ENCODE measurements at places on chromosomes 16 and 17.

- DNase-seq: no peak
Measured at GRCh38 chr17:57294101-57294500, 37.8 kb downstream of the MSI2 start.

DNA sequence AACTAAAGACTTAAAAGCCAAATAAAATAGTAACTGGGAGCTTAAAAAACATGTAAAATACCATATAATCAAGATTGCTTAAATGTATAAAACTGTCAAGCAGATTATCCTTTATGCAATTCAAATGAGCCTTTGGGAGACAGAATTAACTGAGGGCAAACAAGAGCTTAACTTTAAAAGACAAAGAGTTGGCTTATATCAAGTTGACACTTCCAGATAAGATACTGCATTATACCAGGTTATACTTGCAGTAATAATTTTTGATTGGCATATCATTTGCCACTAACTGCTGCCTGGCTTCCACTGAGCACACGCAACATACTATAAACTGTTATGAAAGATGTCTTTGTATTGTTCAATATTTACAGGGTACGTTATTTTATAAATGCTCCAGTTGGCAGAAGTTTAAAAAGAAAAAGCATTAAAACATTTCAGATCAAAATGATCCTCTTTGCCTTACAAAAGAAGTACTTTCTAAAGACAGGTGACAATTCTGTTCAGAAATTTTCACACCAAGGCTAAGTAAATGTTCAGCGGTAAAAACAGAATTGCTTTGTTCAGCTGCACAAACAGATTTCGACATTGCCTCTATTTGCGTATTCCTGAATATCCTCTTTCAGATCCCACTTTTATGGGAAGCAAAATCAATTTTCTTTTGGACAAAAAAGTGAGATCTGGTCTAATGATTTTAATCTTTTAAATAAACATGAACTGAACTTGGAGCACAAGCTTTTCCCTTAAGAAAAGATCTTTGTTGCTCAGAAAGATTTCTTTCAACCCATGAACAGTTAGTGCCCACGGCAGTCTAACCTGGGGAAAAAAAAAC, 50.7 kb downstream of the TOX3 start:
- DNase-seq: no peak

GRCh38 chr17:29614349-29615047, 8.2 kb downstream of the CORO6 start:
- DNase-seq: no peak

DNA sequence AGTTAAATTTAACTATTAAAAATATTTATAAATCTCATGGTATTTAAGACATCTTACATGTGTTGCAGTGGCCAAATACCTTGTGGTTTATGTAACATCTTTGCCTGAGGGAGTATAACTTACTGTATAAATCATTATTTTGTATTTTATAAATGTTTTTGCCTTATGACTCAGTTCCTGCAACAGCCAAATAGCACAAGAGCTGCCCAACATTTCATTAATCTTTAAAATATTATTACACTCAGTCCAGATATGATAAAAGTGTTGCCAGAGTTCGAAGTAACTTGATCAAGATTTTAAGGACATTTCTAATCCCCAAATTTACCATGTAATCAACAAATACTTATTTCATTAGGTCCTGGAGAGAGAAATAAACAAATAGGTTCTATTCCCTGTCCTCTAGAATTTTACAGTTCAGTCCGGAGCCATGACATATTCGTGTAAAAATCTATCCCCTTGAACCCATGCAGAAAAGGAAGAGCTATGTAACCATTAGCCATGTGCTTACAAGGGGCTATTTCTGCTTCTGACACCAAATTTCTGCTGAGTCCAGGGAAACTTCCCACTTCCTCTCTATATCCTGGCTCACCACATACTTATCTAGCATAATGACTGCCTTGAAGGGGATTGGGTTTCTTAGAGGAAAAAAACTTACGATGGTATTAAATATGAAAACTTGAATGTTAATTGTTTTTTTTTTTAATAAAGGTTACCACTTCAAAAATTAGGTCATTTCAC, 44.0 kb downstream of the IRX6 start:
- DNase-seq: no peak

GRCh38 chr17:55601874-55602364, 90.7 kb upstream of the SMIM36 start:
- no peak for DNase-seq

DNA sequence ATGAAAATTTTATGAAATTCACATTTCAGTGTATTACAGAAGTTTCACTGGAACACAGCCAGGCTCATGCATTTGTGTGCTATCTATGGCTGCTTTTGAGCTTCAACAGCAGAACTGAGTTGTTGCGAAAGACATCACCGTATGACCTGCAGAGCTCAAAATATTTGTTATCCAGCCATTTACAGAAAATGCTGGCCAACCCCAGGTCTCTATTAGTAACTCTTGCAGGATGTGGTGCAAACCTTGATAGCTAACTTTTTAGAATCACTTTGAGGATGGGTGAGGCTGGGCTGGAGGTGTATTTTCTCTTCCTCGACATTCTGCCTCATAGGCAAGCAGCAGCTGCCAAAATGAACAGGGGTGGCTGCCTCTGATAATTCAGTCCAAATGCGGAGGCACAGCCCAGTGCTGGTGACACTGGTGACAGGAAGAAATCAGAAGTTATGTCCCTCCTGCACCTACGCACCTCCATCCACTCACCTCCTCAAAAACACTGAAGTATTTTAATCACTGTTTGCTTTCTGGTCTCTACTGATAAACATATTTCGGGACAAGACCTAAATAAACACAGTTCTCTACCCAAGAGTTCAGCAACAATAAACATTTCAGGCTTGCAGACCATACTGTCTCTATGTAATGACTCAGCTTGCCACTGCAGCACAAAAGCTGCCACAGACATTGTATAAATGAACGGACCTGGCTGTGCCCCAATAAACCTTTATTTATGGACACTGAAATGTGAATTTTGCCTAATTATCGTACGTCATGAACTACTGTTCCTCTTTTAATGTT, 28.5 kb downstream of the ARHGAP17 start:
- DNase-seq: no peak

- DNase-seq: no peak
Measured at GRCh38 chr16:48194828-48195556, 39.2 kb upstream of the ABCC12 start.
